ENCODE measurements at places on chromosomes 7 and 10.

DNA sequence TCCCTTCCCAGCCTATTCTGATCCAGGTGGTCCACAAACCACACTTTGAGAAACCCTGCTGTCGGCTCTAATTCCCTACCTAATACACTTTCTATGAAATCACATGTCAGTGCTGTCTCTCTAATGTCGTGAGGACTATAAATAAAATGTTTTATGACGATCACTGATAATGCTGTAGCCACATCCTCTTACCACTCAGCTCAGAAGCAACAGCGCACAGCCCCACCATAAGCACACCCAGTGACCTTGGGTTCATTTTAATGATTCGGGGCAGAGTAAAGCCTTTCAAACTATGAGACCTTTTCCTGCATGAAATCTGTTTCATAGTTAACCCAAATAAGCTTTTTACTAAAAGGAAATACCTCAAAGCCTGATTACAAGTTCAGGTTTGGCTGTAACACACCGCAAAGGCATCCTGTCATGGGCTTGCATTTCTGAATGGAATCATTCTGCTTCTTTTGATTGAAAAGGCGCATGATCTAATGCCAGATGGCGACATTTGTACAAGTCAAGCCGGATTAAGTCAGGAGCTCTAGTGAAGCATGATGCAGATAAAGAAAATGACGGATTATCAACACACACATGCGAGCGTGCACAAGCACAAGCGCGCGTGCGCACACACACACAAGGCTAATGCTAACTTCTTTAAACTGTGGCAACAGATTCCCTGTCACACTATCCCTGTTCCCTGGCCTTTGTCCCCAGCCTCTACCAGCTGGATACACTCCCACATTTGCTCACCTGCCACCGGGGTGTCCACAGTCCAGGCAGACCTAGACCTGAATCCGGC is 180.5 kb upstream of the PDE1C start:
- no peak for DNase-seq

DNA sequence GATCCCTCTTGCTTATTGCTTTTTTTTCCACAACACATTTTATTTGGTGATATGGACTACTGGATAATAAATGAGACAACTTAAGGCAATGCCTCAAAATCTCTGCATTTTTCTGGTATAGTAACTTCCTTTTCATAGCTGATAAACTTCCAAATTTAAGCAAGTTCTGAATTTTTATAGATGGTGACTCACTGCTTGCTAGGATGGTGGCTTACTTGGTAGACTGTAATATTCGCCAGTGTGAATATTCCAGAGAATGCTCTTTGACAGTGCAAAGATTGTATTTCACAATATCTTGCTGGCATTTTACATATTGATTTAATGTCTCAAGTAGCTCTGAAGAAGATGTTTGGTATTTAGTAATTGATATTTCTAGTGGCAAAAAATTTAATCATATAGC is 472.4 kb downstream of the TFEC start:
- no peak for DNase-seq

DNA sequence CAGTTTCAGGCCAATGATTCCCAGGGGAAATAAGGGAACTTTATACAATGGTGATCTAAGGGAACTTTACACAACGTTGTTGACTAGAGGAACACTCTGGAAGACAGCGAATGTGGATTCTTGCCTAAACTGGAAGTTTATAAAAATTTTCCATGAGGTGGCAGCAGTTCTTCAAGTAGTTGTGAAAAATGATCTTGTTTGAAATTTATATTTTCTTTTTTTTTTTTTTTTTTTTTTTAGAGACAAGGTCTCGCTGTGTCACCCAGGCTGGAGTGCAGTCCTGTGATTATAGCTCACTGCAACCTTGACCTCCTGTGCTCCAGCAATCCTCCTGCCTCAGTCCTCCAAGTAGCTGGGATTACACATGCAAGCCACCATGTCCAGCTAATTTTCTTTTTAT is 32.1 kb upstream of the GTF2I start:
- DNase-seq, result no peak

- DNase-seq, result no peak
Measured at GRCh38 chr7:25455683-25456251, 227.5 kb upstream of the NPVF start.

DNA sequence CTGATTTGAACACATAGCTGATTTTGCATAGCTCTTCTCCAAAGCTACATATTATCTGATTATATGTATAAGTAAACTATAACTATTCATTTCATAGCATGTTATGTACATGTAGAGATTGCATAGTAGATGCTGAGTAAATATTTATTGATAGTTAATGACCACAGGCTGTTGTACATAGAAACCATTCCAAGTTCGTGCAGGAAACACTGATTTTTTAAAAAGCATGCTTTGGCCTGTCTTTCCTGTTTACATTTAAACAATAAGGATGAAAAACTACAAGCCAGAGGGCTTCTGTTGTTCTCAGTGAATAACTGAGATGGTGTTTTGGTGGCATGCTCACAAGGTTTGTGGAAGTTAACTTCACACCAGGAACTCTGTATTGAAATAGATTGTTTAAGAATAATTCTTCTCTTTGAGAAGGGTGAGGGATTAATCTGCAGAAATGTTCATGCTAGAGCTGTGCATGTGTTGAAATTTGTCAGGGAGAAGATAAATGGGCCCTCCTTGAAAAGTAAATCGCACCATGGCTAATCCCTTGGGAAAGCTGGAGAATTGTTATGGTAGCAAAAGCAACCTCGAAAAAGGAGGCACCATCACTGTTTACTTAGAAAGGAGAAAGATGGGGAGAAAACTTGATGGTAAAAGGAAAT is 120.2 kb upstream of the SP8 start:
- DNase-seq, result no peak

- no peak for DNase-seq
Measured at GRCh38 chr10:2464483-2464882, 602.9 kb upstream of the PFKP start.
